SIG-M5 (cell line): ENCODE measurements at places on chromosomes 11 and 22.

DNA sequence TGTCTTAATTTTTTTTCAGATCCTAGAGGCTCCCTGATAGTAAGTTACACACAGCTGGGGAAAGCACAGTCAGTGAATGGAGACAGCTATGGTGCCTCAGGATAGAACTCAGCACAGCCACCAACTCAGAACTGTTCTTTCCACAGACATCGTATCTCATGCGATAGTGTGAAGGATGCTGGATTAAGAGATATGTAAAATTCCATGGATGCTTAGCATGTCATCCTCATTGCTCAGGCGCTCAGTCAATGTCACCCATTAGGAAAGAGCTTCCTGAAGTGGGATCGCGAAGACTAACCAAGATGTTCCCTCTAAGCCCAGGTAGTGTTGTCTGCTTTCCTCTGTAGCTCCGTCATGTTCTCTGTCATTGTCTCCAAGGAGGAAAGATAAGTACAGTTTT is 1000.4 kb downstream of the OPCML start:
- no peak for DNase-seq

DNA sequence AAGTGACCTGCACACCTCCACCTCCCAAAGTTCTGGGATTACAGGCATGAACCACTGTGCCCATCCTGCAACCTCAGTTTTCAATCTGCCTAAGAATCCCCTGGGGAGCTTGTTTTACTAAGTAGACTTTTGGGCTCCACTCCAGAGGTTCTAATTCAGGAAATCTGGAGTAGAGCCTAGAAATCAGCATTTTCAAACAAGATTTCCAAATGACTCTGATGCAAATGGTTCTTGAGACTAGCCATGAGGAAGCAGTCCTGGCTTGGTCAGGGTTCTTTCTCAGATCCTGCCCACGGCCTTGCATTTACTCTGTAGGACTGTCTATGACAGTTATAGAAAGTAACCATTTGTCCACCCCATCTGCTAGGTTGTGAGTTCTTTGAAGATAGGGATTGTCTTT is 1.6 kb upstream of the KCNE3 start:
- DNase-seq: no peak

DNA sequence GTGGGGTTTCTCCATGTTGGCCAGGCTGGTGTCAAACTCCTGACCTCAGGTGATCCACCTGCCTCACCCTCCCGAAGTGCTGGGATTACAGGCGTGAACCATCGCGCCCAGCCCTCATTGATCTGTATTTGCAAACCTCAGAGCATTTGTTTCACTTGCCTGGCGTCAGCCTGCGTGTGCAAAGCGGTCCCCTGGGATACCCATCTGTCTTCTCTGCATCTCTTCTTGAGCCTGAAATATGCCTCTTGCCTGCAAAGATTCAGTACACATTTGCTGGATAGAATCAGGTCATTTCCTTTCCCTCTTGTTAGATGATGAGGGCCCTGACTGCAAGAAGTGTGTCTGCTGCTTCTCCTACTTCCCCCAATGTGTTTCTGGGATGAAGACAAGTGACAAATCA is 1291.0 kb downstream of the TBC1D22A start:
- no peak for DNase-seq

DNA sequence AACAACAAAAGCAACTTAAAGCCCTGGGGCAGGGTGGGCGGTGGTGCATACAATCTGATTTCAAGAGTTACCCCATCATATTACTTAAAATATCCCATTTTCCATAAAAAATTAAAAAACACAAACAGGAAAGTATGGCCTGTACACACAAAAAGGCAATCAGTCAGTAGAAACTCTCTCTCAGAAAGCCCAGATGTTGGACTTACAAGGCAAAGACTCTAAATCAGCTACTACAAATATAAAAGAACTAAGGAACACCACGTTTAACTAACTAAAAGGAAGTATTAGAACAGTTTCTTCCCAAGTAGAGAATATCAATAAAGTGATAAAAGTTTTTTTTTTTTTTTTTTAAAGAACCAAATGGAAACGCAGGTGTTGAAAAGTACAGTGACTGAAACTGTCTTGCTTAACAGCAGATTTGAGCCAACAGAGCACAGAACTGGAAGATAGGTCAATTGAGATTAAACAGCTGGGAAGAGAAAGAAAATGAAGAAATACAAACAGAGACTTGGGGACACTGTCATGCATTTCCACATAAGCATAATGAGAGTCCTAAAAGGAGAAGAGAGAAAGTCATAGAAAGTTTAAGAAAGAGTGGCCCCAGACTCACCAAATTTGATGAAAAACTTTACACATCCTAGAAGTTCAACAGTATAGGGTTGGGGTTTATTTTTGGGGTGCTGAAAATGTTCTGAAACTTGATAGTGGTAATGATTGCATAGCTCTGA is 8.6 kb downstream of the SC5D start:
- DNase-seq: no peak

DNA sequence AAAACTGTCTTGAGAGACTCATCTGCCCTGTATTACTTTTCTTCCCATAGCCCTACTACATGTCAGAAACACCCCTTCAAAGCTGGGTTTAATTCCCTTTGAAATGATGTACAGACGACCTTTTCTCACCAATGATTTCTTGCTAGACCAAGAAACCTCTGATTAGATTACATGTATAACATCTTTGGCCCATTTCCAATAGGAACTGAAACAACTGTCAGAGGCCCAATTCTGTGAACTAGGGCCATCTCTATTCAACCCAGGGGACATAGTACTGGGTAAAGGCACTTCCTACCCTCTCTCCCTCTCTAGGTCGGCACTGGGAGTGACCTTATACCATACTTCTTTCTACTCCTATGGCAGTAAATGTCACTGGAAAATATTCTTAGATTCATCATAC is 19.4 kb downstream of the NPAT start:
- no peak for DNase-seq

- DNase-seq: no peak
Measured at GRCh38 chr11:126679033-126679432, 321.5 kb downstream of the KIRREL3 start.
